ENCODE measurements at places on chromosomes 11 and 22.

DNA sequence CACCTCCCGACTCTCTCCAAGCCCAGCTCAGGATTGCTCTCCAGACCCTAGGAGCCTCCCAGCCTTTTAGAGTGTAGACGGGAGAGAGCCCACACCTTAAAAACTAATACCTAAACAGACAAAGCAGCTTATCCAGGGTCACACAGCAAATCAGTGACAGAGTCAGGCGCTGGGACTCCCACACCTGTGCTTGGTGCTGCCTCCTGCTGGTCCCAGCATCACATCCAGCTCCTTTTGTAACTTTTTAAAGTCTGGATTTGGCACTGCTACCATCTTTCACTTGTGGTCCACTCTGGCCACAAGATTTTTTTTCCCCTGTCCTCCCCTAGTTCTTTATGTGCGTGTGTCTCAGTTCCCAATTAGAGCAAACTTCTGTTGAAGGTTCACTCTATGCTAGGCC lies 4.7 kb downstream of the ANO1 start:
- no peak for DNase-seq

GRCh38 chr11:12682737-12683500 lies 8.7 kb downstream of the TEAD1 start:
- no peak for DNase-seq

- DNase-seq: no peak
These were observed 19.1 kb downstream of the TUB start for GRCh38 chr11:8100158-8100557.

DNA sequence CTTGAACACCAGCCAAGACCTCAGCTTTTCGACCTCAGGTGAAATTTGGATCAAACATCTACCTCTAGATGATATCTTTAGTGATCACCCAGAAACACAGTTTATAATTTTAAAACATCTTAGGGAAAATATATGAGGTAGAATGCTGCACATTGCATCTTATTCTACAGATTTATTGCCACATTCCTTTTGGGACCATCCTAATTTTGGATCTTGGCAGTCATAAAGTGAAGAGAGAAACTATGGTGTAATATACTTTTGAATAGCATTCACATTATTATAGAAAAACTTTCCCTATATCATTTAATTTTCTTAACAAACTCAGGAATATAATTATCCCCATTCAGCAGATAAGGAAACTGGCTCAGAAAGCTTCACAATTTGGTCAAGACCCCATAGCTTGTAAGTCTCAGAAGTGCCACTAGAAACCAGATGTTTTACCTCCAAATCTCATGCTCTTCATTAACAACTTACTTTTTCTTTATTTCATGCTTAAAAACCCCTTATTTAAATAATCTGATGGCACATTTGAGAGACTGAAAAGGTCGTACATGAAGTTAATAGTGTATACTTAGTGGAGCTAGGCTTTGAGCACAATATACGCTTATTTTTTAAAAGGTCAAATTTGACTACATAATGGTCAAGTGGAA lies 199.2 kb upstream of the CTSC start:
- no peak for DNase-seq

GRCh38 chr11:57049749-57050148 lies 61.0 kb downstream of the OR5AK2 start:
- no peak for DNase-seq

- DNase-seq: no peak
These were observed 5.5 kb downstream of the CATSPER1 start for GRCh38 chr11:66020618-66021357.

DNA sequence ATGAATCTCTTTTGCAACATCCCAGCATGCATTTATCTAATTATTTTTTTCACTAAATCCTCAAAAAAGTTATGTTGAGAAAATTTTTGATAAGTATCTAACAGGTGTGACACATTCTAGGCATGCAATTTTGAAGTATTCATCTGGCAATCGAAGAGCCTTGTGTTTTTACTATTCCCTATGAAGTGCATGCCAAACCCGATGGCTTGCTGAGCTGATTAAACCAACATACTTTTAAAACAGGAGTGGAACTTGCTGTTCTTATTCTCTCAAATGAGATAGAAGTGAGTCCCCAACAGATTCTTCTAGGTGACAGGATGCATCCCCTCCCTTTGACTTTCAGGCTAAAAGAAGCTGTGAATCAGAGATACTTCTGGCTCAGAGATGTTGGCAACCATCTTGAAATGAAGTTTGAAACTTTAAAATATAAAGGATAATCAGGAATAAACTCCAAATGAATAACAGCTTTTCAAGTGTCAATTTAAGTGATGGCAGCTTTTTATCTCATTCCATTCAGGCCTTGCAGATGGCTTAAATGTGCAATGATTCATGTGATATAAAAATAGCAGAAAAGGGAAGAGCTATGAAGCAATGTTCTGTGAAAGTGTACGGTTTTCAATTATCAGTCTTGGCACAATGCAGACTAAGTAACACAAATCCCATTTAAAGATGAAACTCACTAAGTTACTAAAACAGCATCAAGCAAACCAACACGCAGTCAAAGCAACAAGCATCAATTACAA lies 67.7 kb downstream of the APOL5 start:
- DNase-seq: no peak

- no peak for DNase-seq
These were observed 46.8 kb downstream of the ARHGAP32 start for GRCh38 chr11:129145276-129145675.

- no peak for DNase-seq
These were observed 42.6 kb upstream of the SMCO4 start for GRCh38 chr11:93585758-93586157.

DNA sequence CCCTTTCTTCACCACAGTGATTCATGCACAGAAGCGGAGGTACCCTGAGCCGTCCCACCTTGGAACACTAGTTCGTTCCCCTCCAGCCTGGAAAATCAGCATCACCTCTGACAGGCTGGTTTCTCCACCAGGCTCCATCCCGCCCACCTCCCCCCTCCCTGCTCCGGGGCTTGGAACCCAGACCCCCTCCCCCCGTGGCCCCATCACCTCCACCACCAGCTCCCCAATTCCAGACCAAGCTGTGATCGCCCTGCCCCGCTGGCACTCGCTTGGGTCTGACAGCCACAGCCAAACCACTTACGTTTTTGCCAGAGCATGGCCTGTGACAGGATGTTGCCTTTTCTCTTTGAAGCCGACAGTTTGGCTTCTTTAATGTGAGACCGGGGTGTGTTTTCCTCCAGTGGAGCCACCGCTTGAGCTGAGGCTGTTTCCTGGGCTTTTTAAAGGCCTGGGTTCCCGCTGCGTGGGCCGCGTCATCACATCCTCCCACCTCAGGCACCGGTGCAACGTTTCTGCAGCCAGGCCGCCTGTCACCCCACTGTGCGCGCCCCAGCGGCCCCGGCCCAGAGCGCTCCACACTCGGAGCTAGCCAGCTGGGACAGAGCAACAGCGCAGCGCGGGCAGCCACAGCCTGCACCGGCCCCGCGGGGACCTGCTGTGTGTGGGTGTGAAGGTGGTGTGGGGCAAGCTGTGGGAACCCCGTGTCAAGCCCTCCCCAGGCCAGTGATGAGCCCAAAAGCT lies at the start of gene POU2AF1:
POU2AF1 (minus strand) TSS at position 415 of the 741 bp plus-strand sequence; CDS start at position 317, 98 bp downstream.
- no peak for DNase-seq

DNA sequence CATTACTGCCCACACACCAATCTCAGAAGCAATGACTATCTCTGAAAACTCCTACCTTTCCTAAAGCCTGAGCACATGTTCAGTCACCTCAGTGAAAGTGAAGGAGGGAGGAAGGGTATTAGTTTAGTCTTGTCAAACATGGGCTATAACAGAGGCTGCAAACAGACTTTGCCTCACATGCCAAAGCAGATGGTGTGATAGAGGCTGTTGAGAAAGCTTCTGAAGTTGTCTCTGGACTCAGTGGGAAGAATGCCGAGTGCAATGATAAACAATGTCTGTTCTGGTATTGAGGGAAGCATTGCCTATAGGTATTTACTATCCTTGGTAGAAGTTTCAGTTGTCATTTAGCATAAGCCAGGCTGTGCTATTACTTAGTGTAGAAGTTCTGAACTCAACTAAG lies 314.5 kb upstream of the CCDC90B start:
- no peak for DNase-seq

DNA sequence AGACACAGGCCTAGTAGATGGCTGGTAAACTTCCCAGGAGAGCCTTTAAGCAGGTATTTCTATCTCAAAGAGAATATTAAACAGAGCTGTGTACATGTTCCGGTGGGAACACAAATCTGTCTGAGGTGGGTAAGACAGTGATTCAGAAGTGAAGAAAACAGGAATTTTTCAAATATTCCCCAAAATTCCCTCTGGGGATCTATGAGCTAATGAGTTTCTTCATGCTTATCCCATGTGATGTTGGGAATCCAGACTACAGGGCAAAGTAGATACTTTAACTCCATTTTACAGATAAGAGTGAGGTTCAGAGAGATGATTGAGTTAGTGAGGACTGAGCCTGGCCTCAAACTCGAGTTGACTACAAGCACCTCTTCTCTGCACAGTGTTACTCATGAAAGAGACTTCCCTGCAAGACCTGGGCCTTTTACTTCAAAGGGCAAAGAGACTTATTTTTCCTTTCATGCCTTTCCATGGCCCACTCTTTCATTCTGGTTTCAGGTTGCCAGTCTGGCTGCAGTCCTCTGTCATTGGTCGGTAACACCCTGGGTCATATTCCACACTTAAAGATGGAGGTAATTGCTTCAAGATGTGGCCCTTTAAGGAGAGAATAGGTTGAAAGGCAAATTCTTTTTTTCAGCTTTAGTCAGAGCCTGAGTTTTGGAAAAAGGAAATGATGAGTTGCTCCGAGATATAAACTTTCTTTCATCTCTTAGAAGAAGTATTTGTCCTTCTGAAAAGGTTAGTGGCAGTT lies 70.1 kb downstream of the CYB5R2 start:
- no peak for DNase-seq

GRCh38 chr11:129625930-129626329 lies 189.7 kb upstream of the TMEM45B start:
- DNase-seq: no peak

GRCh38 chr22:47449508-47450270 lies 687.2 kb downstream of the TBC1D22A start:
- no peak for DNase-seq

DNA sequence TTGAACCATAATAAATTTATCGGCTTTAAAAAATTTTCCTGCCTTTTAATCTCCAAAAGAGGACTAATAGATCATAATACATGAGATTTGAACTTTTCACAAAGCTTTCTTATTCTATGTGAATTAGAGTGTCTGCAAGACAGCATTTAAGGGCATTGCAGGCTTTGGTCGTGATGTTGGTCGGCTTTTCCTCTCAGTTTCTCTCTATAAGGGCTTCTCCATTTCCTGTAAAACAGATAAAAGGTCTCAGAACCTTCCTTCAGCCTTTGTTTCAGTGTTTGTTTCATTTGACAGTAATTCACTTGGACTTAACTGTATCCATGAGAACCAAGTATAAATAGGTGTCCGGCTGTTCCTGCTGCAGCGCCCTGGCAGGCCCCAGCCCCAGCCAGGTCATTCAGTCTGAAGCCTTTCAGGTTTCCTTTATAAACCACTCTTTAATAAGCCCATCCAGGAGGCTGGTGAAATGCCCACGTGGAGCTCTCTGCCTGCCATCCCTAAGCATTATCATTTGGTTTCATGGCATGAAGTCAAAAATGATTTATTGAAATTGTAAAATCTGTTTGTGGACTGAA lies 37.2 kb upstream of the ADSL start:
- DNase-seq: no peak

- no peak for DNase-seq
These were observed 164.2 kb upstream of the TBCEL start for GRCh38 chr11:120859552-120860295.

- DNase-seq: no peak
These were observed 49.2 kb upstream of the FAM181B start for GRCh38 chr11:82782825-82783374.

DNA sequence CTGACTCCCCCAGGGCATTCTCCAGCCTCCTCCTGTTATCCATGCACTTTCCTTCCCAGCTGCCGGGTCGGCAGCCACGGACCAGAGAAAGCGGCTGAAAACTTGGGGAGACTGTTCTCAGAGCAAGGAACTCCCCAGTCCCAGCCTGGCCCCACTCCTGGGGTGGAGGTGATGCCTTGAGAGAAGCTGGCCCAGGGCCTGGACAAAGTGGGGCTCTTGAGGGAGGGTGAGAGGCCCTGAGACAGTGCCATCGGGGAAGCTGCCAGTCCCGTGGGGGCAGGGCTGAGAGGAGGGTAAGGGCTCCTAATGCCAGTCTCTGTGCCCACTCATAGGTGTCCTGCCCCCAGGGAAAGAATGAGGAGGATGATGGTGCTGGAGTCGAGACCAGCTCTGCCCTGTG lies 53.8 kb downstream of the FLRT1 start:
- DNase-seq: no peak

DNA sequence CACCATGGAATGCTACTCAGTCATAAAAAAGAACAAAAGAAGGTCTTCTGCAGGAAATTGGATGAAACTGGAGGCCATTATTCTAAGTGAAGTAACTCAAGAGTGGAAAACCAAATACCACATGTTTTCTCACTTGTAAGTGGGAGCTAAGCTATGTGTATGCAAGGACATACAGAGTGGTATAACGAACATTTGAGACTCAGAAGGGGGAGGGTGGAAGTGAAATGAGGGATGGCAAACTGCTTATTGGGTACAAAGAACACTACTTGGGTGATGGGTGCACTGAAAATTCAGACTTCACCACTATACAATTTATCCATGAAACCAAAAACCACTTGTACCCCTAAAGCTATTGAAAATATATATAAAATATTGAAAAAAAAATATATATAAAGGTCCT lies 13.4 kb upstream of the CAT start:
- no peak for DNase-seq

- DNase-seq: no peak
These were observed 1327.0 kb downstream of the BRD1 start for GRCh38 chr22:48500471-48501230.

GRCh38 chr11:81497202-81497804 lies 1236.4 kb downstream of the FAM181B start:
- DNase-seq: no peak

DNA sequence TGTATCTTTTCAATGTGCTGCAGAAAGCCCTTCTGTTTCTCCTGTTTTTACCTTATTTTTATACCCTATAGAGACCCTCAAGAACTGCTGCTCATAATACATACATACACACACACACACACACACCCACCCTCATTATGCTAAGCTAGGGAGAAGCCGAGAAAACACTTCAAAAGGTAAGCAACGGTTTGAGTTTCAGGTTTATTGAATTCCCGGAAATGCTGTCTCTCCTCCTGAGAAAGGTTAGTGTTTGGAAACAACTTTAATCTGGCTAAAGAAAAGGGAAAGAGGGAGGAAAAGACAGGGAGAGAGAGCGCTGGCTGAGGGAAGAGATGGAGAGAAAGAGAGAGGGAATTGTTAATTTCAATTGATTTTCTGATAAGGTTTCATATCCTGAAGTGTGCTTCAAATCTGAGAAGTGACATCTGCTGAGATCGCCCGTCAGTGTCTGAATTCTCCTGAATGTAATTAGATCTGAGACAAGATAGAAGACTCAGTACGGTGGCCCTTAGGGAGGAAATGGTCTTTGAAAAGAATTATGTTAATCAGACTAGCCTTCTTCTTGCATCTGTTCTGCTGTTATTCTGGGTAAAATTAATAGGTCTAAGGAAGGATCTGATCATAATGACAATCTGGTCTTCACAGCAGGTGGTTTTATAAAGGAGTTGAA lies 169.1 kb downstream of the NXPE2 start:
- no peak for DNase-seq

GRCh38 chr11:35324183-35324886 lies 95.0 kb downstream of the SLC1A2 start:
- DNase-seq: no peak

- no peak for DNase-seq
These were observed 31.7 kb downstream of the IMMP1L start for GRCh38 chr11:31477528-31478222.

GRCh38 chr11:121766991-121767390 lies 314.2 kb upstream of the SORL1-AS1 start:
- DNase-seq: no peak

Measured in caudate nucleus (tissue), 63 donors.